T1000 (cell line): ENCODE measurements at places on chromosomes 12 and 14.

DNA sequence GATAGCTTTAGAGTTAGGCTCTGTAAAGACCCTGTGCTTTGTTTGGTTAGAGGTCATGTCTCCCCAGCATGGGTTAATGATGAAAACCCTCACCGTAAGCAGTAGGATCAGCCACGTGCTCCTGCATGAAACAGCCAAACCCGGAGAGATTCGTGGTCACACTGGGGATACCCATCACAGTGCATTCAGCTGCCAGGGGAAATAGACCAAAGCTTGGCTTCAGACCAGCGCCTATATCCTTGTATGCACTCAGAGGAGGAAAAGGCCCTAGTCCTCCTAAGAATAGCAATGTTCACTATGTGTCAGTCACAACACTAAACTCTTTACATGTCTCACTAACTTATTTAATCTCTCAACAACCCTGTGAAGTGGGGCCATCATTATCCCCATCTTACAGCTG, 16.3 kb downstream of the SPX start:
- no peak for DNase-seq

- DNase-seq: no peak
Measured at GRCh38 chr14:79442786-79443185, 768.5 kb downstream of the DIO2 start.

DNA sequence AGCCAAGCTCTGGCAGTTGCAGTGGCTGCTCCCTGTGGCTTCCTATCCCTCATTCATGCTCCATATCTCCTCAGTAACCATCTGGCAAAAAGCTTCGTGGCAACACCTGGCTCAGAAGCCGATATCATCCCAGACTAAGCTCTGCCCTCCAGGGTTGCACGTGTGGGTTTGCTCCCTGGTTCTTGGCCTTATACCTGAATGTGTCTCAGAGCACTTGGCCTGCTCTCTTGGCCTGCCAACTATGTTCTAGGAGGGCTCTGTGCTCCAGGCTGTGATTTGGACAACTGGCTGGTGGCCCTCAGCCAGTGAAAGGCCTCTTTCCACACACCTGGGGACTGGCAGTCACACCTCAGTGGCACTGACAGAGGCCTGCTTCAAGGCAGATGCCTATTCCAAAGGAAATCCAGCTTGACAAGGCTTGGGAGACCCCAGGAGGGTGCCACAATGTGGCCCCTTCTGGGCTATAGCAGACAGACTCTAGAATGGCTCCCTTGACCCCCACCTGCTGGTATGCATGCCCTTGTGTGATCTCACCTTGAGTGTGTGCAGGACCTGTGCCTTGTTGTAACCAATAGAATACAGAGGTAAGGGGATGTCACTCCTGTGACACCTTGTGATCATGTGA, 10.5 kb downstream of the PLD4 start:
- no peak for DNase-seq

DNA sequence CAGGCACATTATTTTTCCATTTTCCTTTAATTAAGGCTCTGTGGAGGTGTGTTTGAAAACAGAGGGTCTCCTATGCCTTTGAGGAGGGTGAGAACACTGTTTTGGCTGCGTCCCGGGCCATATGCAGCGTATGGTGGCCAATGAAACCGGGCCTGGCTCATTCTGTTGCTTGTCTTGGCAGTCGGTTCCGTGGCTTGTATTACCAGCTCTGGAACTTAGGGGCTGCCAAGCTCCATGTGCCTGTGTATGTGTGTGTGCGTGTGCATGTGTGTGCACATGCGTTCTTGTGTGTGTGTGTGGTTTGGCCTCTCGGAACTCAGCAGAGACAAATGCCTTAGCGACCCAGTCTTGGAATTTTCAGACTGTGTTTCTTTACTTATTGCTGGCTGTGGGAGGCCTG, 2.7 kb downstream of the JDP2 start:
- DNase-seq: no peak

DNA sequence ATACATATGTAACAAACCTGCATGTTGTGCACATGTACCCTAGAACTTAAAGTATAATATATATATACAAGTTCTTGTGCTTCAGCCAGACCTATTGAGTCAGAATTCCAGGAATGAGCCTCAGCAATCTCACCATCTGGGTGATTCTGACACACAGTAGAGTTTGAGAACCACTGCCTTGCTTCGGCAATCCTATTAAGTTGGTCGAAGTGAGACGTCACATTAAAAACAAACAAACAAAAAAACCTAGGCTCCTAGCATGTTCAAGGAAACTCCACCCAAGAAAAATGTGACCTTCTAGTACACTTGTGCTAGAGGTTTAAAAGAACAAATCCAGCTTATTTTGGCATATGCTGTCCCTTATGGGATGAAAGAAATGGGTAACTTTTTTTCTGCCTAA, 115.8 kb downstream of the SINHCAF start:
- DNase-seq: no peak

DNA sequence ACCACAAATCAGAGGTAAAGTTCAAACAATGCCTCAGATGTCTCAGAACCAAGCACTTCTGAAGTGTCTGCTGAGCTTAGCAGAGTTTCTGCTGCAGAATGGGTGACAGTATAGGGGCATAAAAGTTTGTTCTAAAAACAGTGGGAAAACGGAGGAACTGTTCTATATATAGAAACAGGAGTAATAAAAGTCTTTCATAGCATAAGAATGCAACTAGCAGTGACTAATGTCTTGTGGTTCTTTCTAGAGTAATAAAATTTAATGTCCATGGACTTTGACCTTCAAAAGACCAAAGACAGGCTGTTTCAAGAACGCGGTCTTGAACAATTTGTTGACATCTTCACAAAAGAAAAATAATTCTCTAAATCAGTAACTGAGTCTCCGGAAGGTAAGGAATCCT, 107.5 kb upstream of the FAR2 start:
- peak; percentile 31 for DNase-seq

GRCh38 chr14:99325591-99325990, 53.6 kb upstream of the BCL11B start:
- DNase-seq: no peak

DNA sequence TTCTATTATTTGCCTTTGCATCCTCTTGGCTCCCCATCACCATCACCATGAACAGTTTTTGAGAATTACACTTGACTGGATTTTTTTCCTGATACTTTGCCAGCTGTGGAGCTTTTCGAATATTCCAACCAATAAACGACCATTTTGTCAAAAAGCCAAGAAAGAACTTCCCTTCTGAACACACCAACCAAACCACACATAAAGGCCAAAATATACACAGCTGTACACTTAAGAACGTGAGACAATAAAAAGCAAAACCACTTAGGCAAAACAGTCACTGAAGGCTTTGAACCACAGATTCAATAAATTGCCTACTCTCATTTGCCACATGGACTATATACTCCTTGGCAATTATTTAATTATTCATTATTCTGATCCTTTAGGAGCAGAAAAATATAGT, 1.1 kb downstream of the C14orf93 start:
- no peak for DNase-seq

DNA sequence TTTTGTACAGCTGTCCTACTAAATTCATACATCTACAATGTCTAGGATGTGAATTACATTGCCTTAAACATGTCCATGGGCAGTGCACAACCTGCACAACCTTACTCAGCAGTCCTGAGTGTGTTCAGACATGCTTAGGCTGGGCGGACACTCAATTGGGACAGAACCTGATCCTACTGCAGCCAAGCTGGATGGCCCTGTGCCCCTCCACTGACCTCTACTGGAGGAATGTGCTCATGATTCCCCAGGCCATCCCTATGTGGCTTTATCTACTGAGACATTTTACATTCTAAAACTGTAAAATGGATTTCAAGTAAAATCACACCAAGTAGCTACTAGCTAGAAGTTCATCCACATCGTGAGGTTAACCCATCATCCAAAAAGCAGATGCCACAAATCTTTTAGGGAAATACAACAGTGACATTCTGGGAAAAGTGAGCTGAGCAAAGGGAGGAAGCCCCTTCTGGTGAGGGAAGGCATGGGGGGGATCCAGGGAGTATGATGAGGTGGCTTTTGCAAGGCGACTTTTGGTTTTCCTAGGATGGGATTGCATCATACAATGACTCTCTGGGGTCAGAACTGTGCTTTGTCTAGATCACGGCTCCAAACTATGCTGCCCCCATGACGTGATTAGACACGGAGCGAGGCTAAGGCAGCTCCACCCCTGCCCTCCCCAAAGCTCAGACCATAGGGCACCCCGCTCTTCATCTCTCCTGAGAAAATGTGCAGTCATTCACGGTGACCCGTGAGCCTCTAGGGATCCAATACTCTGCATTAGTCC, 911.7 kb upstream of the TMEM132C start:
- DNase-seq: no peak

GRCh38 chr12:110266980-110267620, 13.9 kb upstream of the ATP2A2 start:
- peak; percentile 31 for DNase-seq

DNA sequence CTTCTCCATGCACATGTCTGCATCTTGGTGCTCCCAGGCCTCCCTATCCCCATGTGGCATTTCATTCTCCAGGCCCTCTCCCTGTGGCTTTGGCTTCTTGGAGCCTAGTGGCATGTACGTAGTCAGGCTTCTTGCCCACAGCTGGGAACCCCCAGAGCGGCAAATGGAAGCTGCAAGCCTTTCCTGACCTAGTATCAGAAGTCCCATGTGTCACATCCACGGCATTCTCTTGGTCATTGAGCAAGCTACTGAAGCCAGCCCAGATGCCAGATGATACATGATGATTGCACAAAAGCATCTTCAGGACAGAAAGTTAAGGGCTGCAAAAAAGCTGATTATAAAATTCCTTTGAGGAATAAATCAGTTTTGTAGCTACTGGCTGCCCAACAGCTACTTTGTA, 154.9 kb downstream of the PELI2 start:
- no peak for DNase-seq

DNA sequence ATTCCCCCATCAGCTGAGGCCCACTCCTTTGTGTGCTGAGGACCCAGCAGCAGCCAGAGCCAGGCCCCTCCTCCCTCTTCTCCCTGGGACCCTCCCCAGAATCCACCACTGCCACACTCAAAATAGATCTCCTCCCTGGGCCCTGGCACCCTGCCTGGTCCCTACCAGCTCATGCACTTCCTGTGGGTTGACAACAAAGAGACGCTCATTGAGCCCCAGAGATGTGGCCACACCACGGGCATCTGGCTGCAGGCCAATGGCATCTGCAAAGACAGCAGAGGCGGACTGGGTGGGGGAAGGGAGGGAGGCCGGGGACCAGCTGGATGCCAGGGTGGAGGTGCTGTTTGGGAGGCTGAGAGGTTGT, 16.0 kb upstream of the ENDOU start:
- no peak for DNase-seq

DNA sequence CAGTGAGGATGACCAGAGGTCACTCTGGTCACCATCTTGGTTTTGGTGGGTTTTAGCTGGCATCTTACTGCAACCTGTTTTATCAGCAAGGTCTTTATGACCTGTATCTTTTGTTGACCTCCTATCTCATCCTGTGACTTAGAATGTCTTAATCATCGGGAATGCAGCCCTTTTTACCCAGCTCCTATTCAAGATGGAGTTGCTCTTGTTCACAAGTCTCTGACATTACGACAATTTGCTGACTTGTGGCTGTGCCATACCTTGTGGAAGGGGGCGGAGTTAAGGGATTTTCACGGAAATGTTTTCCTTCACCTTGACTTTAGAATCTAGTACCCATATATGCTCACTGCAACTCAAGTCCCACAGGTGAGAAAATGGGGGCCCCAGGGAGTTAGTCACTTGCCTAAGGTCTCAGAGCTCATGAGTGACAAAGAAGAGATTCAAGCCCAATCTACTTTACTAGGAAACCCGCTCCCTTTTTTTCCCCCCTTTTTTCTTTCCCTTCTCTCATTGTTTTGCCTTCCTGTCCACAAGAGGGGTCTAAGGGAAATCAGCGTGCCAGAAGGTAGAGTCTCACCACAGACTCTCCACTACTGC, 2.7 kb upstream of the MAP1LC3B2 start:
- no peak for DNase-seq

DNA sequence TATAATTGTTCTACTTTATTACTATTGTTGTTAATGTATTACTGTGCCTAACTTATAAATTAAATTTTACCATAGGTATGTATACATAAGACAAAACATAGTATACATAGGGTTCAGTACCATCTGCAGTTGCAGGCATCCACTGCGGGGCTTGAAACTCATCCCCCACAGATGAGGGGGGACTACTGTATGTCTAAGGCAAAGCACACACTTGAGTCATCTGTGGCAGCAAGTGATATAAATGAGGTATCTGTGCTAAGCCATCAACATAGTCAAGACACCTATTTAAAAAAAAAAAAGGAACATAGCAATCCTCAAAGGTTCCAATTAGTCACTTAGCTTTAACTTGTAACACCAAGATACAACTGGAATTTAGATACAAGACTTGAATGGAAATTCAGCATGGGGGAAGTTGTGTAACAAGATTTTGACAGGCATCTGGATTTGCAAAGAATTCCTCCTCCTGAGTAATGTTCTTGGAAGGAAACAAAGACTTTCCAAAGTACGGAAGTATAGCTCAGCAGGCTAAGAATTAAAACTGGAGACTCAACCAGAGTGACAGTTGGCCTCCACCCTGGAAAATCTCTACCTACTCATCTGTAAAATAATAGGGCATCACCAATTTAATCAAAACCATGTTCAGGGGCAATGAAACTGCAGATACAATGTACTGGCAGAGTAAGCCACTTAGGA, 14.9 kb downstream of the DCAF5 start:
- no peak for DNase-seq

DNA sequence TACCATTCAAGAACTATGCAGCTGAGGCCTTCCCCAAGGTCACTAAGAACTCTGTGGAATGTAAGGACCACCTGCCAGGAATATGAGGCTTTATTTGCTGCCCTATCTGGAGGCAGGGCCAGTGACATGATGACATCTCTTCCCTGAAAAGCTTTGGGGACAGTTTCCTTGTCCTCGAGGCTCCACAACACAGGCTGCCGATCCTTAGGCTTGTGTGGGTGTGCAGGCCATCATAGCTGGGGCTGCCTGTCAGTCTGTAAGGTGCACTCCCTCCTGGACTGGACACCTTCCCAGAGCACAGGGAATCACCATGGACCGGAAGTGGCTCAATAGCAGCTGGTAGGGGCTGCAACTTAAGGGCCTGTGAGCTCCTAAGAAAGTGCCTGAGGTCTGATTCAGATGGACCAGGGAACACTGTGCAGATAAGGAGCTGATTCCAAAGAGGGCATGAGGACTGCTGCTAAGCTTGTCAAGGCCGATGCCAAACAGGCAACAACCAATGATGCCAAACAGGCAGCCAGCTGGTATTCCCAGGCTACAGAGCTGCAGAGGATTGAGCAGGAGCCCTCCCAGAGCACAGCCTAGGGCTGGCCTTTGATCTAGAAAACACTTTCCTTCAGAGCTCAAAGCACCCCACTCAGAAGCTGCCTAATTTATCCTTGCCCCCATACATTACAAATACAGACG, 84.3 kb downstream of the CRACR2A start:
- no peak for DNase-seq
